ENCODE measurements at places on chromosomes 7 and 10. TPM values are rescaled to one million over a fixed set of nuclear protein-coding genes. Genes with fewer than 3 reads are reported as not detected.

DNA sequence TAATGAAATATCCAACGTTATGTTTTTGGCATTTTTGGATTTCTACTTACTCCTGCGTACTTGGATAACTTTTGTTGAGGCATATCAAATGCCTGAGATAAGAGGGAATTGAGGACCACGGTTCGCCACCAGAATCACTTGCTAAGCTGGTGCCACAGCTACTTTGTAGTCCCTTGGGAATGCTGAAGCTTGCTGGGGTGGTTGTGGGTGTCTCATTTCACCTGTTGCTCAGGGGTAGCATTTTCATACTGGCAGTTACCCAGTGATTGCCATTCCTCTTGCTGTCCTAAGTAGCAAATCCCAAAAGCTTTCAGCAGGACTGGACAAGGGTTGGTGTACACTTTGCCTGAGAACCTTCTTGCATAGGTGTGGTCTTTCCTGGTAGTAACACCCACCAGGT lies 75.2 kb downstream of the CREB5 start:
- no peak for DNase-seq

Gene FKBP6
- not detected for total RNA-seq

Gene CNOT4
- total RNA-seq = 25.2 TPM

GRCh38 chr10:33493497-33493896 lies 159.0 kb upstream of the NRP1 start:
- DNase-seq = no peak
